ENCODE measurements at places on chromosomes 1 and 21. TPM values are rescaled to one million over a fixed set of nuclear protein-coding genes. Genes with fewer than 3 reads are reported as not detected.

- DNase-seq: no peak
Measured at GRCh38 chr1:201356236-201356635, 21.2 kb downstream of the TNNT2 start.

DNA sequence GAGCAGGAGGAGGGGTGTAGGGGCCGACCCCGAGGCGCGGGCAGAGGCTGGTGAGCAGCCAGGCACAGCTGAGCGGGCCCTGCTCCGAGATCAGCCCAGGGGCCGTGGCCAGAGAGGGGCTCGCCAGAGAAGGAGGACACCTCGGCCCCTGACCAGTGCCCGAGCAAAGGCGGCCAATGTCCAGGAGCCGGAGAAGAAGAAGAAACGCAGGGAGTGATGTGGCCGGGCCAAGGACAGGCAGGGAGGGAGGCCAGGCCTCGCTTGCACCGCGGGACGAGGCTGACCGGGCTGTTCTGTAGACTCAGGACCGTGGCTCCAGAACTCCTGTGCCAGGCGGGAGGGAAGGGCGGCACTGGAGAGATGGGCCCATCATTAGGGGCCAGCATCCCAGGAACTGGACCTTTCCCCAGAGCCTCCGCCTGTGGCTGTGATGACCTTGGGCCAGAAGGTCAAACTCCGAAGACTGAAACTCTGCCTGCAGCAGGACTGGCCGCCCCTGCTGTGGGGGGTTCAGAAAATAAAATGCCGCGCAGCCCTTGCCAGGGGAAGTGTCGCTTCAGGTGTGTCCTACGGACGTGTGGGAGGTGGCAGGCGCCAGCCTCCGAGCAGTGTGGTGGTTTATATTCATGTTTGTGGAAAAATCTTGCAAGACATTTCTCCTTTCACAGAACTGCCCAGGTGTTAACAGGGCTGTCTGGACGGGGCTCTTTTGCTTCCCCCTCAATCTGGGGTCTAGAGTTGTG lies 14.4 kb downstream of the RRP1 start:
- no peak for DNase-seq

DNA sequence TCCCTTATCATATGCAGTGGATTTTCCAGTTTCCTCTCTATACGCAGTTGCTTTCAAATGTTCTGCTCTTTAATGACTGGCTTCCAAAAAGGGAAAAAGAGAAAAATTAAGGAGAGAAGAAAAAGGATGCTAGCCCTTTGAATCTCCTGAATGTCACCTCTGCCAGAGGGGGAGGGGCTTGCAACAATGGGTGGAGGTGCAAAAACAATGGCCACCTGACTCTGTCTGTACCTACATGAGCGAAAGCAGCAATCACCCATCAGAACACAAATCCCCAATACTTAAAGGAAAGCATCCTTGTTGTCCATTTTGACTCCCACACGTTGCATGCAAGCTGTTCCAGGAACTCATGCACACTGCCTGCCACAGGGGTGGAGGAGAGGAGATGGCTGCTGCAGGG lies 61.2 kb downstream of the CCDC30 start:
- no peak for DNase-seq

GRCh38 chr1:178055093-178055492 lies 38.8 kb upstream of the RASAL2 start:
- DNase-seq: no peak

DNA sequence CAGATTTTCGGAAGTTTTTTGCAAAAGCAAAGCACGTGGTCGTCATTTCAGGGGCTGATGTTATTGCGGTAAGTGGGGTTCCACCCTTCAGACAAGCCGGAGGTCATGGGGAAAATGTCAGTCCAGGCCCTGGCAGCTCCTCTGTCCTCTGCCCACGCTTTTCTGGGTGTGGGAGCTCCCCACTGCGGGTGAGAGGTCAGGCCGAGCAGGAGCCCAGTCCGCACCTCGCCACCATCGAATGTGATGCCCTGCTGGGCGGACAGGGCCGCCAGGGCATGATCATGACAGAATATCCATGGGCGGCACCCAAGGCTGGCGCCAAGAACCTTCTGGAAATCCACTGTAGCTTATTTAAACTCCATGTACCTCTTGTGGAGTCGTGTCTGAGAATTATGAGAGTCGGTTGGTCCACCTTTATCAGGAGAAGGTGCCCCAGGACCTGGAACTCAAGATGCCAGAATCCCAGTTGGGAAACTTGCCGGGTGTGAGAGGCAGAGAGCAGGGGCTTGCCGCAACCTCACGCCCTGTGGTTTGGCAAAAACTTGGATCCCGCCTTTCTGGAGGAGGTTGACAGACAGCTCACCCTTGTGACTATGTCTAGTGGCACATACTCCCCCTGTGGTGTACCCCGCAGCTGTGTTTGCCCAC lies 6.9 kb downstream of the DIRAS3 start:
- no peak for DNase-seq

- DNase-seq: no peak
Measured at GRCh38 chr1:164618202-164618564, 59.2 kb downstream of the PBX1 start.

- DNase-seq: no peak
Measured at GRCh38 chr1:3841491-3841890, 15.5 kb downstream of the CEP104 start.

GRCh38 chr1:187894349-187894748 lies 1065.6 kb downstream of the PLA2G4A start:
- DNase-seq: no peak

DNA sequence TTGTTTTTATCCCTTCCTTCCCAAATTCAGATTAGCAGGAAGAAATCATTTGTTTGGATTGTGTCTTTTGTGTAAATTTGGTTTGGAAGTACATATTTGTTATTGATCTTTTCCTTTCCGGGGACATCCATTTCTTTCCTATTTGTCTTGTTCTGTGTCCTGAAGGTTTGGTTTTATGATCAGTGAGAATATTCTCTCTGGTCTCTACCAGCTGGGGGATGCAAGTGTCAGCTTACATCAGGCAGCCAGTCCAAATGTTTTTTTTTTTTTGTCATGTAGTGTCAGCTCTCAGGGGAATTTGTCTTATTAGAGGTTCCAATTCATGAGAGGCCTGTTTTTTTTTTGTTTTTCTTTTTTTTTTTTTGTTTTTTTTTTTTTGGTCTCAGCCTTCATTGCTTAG lies 479.2 kb upstream of the LRRC7 start:
- no peak for DNase-seq

GRCh38 chr1:171753685-171754352 lies 12.0 kb upstream of the VAMP4 start:
- DNase-seq: no peak

DNA sequence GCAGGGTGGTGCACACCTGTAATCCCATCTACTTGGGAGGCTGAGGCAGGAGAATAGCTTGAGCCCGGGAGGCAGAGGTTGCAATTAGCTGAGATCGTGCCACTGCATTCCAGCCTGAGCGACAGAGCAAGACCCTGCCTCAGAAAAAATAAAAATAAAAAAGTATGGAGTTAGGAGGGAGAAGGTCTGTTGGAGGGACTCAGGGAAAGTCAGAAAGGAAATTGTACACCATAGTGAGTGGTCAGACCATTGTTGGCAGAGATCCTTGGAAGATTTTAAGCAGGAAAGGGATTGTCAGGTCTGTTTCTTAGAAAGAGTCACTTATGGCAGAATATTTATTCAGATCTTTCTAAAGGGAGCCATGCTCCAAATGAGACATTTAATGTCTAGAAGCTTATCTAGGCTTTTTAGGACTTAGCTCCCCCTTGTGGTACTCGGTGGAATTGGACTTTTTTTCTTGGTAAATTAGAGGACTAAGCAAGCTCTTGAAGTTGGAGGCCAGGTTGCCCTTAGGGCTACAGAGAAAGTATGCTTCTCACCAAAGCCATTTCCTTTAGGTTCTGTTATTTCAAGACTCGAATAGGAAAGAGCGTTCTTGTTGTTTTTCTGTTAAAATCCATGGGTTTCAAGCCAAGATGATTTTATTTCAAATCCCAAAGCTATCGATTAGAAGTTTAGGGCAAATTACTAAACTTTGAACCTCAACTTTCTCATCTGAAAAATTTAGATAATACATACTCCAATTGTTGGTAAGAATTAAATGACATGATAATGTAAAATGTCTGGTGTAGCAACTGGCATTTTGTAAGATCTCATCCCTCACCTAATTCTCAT lies 16.5 kb downstream of the MIA3 start:
- DNase-seq: peak; percentile 68

DNA sequence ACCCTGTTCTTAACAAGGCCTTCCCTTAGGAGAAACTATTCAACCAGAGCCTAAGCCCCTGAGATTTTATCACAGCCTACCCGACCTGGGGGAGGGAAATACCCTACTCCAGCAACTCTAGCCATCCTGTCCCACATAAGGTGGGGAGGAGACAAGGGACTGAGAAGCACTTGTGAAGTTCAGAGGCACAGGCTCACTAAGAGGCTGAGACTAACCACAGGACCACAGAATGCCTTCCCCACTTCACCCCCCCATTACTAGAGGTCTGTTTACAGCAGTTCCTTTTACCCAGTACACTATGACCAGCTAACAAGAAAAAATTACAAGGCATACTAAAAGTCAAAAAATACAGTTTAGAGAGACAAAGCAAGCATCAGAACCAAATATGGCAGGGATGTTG lies 86.8 kb downstream of the TEX35 start:
- DNase-seq: no peak

DNA sequence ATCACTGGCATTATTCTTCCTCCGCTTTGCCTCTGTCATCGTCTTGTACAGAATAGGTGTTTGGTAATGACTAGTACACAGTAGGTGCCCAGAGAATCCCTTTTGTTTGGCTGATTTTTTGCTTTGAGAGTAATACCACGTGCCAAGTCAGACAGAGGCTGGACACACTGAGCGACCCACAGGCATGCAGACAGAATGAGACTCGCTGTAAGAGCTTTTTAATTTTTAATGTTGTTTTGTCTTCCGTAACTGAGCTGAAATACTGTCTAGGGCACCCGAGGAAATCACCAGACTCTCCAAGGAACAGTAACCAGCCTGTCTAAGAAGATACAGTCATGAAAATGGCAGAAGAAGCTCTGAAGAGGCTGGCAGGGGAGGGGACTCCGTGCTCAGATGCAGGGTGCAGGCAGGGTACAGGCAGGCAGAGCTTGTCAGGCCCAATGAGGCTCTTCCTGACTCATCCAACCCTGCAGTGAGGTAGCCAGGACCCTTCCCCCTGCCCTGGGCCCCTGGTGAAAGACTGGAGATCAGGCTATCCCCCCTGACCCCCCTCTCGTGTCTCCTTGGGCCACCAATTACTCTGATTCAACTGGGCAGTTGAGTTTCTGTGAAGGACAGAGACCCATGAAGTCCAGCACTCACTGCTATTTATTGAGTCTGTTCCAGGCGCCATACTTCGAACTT lies 60.1 kb upstream of the ECE1 start:
- DNase-seq: no peak

DNA sequence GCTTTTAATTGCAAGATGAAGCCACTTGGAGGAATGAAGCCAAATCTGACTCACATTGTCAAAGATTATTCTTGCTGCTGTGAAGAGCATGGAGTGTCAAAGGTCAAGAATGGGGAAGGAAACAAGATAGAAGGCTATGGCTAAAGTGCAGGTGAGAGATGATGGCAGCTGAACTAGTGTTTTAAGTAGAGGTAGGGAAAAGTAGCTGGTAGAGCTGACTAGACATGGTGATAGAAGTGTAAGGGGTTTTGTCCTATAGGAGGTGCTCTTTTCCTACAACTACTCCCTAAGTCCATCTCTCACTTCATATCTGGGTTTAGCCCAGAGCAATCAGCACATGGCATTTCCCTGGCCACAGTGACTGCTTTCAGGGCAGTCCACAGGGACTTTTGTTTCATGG lies 11.8 kb downstream of the UBE2T start:
- no peak for DNase-seq

- DNase-seq: no peak
Measured at GRCh38 chr1:43688594-43689000, 18.7 kb upstream of the ST3GAL3 start.

DNA sequence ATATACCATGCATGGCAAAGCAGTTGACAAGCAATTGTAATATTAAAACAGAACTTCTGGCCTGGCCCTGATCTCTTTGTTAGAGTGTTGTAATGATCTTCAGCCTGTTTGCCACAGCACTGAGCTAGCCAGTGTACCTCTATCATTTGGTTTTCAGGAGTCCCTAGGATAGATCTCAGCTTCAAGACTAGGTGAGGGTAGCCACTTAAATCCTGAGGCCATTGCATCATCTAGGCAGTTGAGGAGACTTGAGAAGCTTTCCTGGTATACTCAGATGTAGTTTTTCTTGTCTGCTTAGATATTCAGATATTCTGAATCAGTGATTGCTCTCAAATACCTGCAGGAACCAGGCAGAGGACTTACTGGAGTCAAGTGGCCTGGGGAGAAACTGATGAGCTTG lies 14.7 kb downstream of the S1PR1 start:
- no peak for DNase-seq

- DNase-seq: no peak
Measured at GRCh38 chr1:5415606-5416005, 576.6 kb downstream of the NPHP4 start.

GRCh38 chr1:8002921-8003320 lies 23.2 kb downstream of the ERRFI1 start:
- no peak for DNase-seq

GRCh38 chr1:36367066-36367465 lies 18.7 kb downstream of the STK40 start:
- DNase-seq: no peak

GRCh38 chr21:35410123-35410522 lies 361.0 kb upstream of the RUNX1 start:
- DNase-seq: no peak

GRCh38 chr1:179876300-179876715 lies 1.3 kb downstream of the TOR1AIP2 start:
- DNase-seq: no peak

- no peak for DNase-seq
Measured at GRCh38 chr1:192878249-192878648, 69.4 kb downstream of the RGS2 start.

- DNase-seq: no peak
Measured at GRCh38 chr1:234727018-234727940, 117.3 kb upstream of the IRF2BP2 start.

GRCh38 chr1:88618331-88618730 lies 65.7 kb upstream of the PKN2 start:
- no peak for DNase-seq

- no peak for DNase-seq
Measured at GRCh38 chr1:234776256-234776875, 166.4 kb upstream of the IRF2BP2 start.

B3GALT5 gene
- polyA plus RNA-seq: 0.14 TPM

FCRL5 gene
- 0.72 TPM for polyA plus RNA-seq

LENEP gene
- polyA plus RNA-seq: not detected

KIF17 gene
- 1.0 TPM for polyA plus RNA-seq

TBX19 gene
- polyA plus RNA-seq: 0.20 TPM

BCAN gene
- polyA plus RNA-seq: not detected

SYT6 gene
- polyA plus RNA-seq: not detected

MYOG gene
- polyA plus RNA-seq: not detected

DEPDC1 gene
- 0.52 TPM for polyA plus RNA-seq

IL20 gene
- polyA plus RNA-seq: not detected

FUCA1 gene
- polyA plus RNA-seq: 39.2 TPM

AMY2B gene
- polyA plus RNA-seq: 12.3 TPM

SYTL1 gene
- polyA plus RNA-seq: 0.93 TPM

TENT5C gene
- polyA plus RNA-seq: 1.1 TPM

PLEKHN1 gene
- polyA plus RNA-seq: not detected

ZMYM4 gene
- polyA plus RNA-seq: 8.1 TPM
